ENCODE measurements at places on chromosomes 7 and 10.

- DNase-seq = no peak
Measured at GRCh38 chr10:69335063-69335587, 56.8 kb downstream of the HK1 start.

- no peak for DNase-seq
Measured at GRCh38 chr7:2732959-2733584, 45.1 kb downstream of the AMZ1 start.

DNA sequence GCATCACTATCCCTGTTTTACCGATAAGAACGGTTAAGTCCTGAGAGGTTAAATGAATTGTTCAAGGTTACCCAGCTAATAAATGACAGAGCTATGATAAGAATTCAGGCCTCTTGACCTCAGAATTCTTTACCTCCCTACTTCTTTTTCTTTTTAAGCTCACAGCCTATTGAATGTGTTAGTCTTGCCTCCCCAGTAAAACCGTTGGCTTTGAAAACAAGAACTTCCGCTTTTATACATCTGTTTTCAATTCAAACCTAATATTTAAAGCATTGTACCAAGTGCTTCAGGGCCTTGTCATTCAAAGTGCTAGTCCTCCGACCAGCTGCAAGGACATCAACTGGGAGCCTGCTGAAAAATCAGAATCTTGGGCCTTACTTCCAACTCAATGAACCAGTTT is 15.6 kb downstream of the SEC31B start:
- DNase-seq = no peak

DNA sequence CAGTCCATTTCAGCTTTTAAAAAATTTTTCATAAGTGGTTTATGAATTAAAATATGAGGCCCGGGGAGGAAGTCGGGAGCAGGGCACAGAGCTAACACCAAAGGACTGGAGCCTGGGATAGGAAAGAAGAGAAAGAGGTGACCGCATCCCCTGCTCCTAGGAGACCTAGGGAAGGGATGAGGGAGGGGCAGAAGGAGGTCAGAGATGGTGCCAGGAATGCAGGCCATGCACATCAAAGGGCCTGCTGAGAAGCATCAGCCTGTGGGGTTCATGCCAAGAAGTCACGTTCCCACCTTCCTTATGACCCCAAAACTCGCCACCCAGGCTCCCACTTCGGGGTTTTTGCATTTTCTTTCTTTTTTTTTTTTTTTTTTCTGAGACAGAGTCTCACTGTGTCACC is 14.7 kb upstream of the TOMM7 start:
- no peak for DNase-seq

GRCh38 chr7:135974667-135975066 is 2.5 kb downstream of the MTPN start:
- no peak for DNase-seq

DNA sequence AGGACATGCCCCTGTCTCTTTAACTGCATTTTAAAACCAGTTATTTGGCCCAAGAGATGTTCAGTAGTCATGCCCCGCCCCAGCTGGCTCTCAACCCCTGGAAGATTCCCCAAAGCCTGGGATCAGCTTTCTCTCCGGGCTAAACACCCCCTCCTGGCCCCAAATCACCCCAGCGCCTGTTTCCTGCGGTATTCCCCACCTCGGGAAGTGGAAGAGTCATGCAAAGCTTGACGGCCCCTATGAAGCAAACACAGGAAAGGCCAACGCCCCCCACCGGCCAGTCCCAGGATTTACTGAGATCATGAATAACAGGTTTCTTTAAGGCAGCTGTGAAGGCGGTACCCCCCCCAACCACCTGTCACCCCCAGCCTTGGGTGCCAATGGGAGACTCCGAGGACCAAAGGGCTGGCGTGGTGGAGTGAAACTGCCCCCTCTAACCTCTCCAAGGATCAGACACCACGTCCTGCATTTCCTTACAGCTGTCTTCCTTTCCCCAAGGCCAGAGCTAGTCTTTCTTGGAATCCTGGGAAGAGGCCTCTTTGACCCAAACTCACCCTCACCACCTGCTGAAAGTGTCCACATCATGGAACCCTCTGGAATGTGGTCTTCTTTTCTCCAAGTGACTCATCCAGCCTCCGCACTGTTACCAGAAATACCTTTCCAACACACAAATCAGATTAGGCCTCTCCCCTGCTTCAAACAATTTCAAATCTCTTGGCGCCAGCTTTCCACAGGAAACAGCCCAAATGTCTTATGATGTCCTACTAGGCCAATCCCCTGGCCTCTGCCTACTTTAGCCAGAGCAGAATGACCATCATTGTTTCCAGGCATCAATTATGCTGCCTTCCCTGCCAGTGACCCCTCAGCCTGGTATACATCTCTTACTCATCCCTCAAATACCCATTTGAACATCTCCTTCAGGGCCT is 301.5 kb downstream of the ZEB1 start:
- no peak for DNase-seq

DNA sequence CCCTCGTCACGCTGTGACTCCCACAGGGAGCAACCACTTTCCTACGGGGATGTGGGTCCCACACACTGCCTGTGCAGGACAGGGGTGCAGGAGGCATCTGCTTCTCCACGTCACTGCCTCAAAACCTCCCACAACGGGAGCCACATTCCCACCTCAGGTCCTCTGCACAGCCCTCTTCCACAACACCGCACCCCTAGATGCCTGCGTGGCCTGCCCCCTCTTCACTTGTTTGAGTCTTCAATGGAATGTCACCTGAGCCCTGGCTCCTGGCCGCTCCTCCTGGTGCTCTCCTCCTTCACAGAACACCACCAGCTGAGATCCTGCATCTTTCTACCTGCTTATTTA is 73.6 kb downstream of the MAD1L1 start:
- no peak for DNase-seq

DNA sequence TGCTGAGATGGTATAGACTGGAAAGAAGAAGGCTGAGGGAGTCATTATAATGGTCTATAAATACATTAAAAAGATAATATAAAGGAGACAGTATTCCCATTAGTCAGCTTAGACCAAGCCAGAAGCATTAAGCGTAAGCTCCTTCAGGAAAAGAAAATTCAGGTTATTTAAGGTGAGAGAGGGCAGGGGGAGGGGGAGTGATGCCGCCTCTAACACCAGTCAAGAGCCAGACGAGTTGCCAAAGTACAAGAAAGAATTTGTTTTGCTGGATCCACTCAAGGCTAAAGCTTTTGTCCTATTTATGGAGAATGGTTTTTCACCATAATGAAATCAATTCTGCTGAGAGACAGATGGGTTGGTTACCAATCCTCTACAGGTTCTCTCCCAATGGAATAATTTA is 99.3 kb downstream of the CFAP58 start:
- DNase-seq = no peak

- DNase-seq = no peak
Measured at GRCh38 chr7:133718131-133718530, 409.0 kb upstream of the LRGUK start.

- no peak for DNase-seq
Measured at GRCh38 chr10:26841733-26842317, 18.9 kb downstream of the ABI1 start.

DNA sequence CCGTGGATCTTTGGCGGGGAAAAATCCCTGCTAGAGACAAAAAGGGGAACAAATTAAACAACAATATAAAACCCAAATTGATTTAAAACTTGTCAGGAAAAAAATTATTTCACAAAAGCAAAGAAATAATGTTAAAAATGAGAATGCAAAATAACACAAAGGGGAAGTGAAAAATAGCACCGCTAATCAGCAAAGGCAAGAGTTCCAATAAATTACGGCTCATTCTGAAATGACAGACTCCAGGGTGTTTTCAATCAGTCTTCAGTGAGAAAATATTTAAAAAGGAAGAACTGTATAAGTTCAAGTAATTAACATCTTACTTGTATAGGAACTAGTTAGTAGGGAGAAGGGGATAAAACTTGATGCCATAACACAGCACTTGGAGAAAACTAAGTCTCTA is 336.8 kb downstream of the LRRTM3 start:
- DNase-seq = no peak

- no peak for DNase-seq
Measured at GRCh38 chr7:127932076-127932475, 99.2 kb downstream of the LRRC4 start.

DNA sequence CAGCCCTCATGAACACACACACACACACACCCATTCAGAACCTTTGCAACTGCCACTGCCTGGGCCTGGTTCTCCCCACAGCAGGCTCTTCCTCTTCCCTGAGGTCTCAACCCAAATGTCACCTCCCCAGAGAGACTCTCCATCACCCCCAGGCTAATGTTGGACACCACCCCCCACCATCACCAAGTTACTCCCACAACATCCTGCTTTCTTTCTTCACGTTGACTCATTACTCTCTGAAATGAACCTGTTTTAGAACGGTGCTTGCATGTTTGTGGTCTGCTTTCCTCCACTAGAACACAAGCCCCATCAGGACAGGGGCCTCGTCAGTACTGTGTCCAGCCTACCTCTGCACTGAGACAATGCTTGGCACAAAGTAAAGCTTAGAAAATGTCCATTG is 16.0 kb downstream of the AFAP1L2 start:
- DNase-seq = no peak

DNA sequence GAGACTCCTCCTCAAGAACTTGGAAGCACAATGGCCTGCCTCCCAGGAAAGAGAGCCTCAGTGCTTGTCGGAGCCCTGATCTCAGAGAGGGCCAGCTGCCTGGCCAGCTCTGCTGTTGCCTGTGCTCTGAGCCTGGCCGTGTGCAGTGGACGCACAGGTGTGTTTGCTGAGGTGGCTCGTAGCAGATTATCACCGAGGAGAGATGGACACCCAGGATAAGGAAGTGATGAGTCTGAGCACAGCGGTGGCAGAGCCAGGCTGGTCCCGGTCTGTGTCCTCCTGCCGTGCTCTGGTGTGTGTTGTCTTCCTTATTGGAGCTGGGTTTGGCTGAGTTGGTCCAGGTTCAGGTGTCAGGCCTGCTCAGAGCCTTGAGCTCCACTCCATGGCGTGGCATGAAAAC is 208.5 kb downstream of the EBF3 start:
- DNase-seq = no peak

DNA sequence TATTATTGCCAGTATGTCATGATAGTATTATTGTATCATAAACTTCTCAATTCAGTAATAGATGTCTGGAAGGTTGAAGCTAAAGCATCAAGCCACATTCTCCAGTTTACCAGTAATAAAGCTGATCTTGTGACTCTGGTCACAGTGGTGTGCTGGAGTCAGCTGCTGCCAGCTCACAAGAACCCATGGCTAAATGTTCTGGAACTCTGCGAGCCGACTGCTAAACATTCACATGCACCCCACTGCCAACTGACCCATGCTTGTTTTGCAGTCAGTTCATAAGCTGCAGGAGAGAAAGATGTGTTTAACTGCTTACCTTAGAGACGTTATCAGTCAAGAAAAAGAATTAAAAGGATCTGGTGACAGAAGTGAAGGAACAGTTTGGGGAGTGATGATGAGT is 5.9 kb upstream of the DNTT start:
- DNase-seq = no peak

Measured in stimulated activated CD8-positive, alpha-beta memory T cell treated with anti-CD3 and anti-CD28 coated beads, Interleukin-2, amount 100 ng/mL, for 48 hours (primary cell).